ENCODE measurements at places on chromosomes 5 and 9.
A peak's percentile ranks its signal among the peaks of the same experiment; 100 is the strongest.

- no peak for DNase-seq
These were observed 2.2 kb downstream of the GRK6 start for GRCh38 chr5:177428574-177429217.

- no peak for DNase-seq
These were observed 176.2 kb downstream of the ICE1 start for GRCh38 chr5:5598547-5599113.

GRCh38 chr9:1337169-1337568 is 287.0 kb downstream of the DMRT2 start:
- no peak for DNase-seq

DNA sequence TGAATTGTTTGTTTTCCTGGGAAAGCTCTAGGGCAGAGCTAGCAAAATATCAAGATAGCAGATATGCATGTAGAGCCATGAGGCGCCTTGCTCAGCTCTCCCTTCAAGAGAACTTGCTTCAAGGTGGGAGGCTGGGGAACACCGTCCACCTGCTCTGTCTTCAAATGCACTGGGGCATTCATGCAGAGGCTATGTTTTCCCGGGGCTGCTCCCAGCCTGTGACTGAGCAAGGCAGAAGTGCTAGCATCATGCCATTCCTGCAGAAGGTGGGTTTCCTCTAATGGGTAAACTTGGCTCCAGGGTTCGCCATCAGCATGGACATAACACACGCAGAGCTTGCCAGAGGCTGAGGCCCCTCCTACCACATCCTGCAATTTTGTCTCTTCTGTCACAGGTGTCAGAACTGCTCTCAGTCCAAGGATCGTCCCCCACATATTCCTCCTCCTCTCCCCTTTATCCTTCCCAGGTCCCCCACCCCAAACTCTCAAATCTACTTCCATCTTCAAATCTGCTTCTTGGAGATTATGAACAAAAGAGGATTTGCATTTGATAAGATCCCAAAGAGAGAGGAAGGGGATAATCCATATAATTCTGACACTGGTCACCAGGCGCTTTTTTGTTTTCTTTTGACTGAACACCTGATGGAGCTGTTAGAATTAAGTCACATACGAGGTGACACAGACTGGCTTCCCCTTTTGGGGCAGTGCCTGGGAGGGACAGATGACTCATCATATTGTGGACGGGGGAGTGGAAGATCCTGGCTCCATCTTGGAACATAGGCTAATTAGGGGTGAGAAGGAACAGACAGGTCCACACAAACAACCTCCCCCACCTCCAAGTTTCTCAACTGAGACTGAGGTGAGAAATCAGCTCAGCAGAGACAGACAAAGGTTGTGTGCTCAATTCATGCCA is 85.0 kb upstream of the TAF11L2 start:
- no peak for DNase-seq

DNA sequence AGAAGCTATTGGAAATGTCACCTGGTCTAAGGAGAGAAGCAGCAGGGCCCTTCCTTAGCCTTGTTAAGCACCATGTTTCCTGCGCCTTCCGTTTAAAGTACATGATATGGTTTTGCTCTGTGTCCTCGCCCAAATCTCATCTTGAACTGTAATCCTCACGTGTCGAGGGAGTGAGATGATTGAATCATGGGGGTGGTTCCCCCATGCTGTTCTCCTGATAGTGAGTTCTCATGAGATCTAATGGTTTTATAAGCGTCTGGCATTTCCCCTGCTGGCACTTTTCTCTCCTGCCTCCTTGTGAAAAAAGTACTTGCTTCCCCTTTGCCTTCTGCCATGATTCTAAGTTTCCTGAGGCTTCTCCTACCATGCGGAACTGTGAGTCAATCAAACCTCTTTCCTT is 49.7 kb downstream of the PRDM6 start:
- no peak for DNase-seq

DNA sequence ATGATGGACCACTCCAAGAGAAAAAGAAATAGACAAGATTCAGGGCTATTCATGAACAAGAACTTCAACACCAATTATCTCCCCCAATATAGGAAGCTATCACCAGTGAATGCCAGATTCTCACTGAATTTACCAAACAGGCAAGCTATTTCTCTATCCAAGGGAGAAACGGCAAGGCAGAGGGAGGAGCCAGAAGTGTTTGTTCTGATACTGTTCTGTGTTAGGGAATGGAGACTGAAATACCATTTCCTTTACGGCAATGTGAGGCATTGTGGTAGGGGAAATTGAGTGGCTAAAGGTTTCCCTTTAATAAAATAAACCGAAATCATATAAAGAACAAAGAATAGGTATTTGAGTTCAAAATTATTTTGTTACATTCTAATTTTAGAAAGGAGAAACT is 68.0 kb upstream of the ALDH1A1 start:
- DNase-seq, result no peak

GRCh38 chr5:52821901-52822300 is 34.2 kb downstream of the ITGA1 start:
- DNase-seq, result no peak

GRCh38 chr9:111916234-111916645 is 19.6 kb downstream of the UGCG start:
- no peak for DNase-seq

- DNase-seq, result no peak
These were observed 87.9 kb downstream of the SLC1A3 start for GRCh38 chr5:36694351-36694750.

- no peak for DNase-seq
These were observed 3.9 kb upstream of the NKD2 start for GRCh38 chr5:1004461-1005248.

GRCh38 chr9:89853161-89853560 is 248.3 kb downstream of the GADD45G start:
- no peak for DNase-seq

DNA sequence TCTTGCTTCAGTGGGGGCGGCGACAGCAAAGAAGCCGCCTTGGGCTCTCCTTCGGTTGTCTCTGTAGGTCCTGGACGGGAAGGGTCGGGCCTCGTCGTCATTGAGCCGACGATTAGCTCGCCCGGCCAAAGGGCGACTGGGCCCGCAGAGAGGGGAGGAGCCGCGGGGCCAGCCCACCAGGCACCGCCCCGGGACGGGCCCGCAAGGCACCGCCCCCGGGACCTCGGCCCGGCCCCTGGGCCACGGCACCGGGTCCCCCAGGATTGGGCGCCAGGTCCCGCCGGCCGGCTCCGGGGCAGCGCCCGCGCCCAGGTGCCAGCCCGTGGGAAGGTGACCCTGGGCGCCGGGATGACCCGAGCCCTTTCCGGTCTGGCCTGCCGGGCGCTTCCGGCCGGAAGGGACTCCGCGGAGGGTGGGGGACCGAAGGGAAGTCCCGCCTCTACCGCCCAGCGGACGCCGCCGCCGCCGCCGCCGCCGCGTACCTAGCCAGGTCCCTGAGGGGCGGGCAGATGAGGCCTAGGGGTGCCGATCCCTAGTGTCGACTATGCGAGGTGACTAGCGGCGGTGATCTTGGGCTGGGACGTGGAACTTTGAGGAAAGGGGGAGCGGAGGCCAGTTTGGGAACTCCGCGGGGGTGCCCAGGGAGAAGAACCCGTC is at the start of the genes GBA2 and RGP1:
Gene GBA2 (minus strand): TSS at position 371 of the 657 bp plus-strand sequence. CDS start 524 bp downstream, outside the sequence.
Gene RGP1 (plus strand): TSS at position 430 of the 657 bp plus-strand sequence. CDS start 469 bp downstream, outside the sequence.
- DNase-seq, result peak; percentile 62
